Renal cortical epithelial cell (primary cell): ENCODE measurements at places on chromosomes 12 and 14.
A peak's percentile ranks its signal among the peaks of the same experiment; 100 is the strongest.

- peak; percentile 68 for DNase-seq
Observed at GRCh38 chr12:42809226-42809625, 219.7 kb upstream of the PRICKLE1 start.

GRCh38 chr12:18242380-18243089, 18.8 kb upstream of the PIK3C2G start:
- peak; percentile 35 for DNase-seq

DNA sequence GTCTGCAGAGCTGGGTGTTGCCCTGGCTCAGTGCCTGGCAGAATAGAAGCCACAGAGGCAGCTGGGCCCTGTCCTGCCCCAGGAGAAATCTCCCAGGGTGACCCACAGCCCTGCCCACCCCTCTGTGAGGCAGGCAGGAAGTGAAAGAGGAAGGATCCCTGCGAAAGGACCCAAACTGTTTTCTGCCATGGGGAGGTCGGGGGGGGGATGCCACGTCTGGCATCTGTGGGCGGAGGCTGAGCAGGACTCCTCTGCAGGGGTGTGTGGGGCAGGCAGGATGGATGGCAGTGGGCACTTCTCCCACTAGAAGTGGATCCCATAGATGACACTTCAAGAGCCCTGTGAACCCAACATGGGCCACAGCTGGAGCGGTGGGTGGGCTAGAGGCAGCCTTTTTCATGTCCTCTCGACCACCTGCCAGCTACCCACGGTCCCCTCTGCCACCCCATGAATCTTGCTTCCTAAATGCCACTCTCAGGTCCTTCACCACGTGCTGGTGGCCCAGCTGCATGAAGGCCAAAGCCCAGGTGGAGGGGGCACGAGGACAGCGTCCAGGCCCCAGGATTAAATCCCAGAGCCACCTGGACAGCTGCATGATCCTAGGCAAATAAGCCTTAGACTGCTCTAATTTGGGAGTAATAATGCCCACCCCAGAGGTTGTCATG, 3.6 kb downstream of the PAPLN start:
- no peak for DNase-seq

- DNase-seq, result no peak
Observed at GRCh38 chr12:76244300-76244699, 103.9 kb downstream of the BBS10 start.

GRCh38 chr12:93737457-93738198, 60.5 kb downstream of the CRADD start:
- no peak for DNase-seq

DNA sequence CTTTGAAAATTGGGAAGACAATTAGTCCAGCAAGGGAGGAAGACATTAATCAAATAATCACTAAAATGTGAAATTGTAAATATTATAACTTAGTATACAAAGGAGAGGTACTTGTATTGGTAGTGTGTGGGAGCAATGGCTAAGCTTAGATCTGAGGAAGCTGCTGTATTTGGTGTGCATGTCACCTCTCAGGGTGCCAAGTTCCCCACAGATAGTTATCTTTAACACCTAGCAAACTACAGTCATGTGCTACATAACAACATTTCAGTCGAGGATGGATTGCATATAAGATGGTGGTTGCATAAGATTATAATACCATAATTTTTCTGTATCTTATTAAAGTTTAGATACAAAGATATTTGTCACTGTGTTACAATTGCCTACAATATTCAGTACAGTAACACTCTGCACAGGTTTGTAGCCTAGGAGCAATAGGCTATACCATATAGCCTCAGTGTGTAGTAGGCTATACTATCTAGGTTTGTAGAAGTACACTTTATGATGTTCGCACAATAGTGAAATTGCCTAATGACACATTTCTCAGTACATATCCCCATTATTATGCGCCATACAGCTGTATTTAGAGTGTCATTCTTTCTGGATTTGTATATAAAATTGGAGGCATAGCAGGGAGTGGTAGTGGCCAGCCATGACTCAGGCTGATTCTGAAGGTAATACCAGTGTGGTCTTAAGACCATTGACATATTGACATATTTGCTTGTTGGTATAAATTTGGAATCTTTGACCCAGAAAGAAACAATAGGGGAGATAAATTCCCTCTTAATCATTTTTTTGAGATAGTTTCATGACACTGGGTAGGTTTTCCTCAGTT, 55.8 kb downstream of the RAD51B start:
- no peak for DNase-seq
